ENCODE measurements at places on chromosomes 3 and 15.
A peak's percentile ranks its signal among the peaks of the same experiment; 100 is the strongest.

DNA sequence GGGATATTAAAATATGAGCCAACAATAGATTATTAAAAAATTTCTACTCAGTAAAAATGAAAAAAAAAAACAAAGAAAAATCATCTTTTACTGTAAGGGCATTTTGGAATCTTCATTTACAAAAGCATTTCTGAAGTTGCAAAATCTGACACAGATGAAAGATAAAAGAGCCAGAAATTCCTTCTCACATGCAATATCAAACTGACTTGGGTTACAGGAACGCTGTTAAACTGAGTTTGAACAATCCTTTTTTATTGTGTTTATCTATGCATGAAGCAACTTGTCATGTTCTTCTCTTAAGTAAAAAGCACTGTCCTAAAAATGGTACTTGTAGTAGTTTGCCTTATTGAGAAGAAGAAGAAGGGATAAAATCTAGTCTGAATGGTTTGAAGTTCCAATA lies 468.5 kb upstream of the KCNMB2 start:
- DNase-seq = no peak

- DNase-seq = no peak
Observed at GRCh38 chr3:141147657-141148056, 84.0 kb upstream of the PXYLP1 start.

DNA sequence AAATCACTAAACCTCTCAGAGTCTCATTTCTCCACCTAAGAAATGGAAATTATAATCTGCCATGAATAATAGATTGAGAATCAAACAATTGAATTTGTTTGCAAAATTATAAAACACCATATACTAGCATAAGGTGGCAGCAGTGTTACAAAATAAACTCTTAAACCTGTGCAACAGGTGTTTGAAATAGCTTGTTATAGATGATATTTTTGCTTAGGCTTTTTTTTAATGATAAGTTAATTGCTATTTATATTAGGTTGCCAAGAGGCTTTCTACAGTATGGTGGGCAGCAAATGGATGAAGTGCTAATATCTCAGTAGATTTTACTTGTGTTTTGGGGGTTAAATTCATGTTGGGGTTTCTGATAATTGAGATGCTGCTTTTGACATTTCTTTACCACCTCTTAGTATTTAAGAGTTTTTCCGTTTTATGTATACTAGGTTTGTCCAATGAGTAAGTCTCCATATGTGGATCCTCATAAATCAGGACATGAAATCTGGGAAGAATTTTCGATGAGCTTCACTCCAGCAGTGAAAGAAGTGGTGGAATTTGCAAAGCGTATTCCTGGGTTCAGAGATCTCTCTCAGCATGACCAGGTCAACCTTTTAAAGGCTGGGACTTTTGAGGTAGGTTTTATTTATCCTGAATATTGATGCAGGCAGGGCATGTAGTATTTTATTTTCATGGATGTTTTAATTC lies 19.6 kb downstream of the NR1D2 start:
- DNase-seq = peak; percentile 67

DNA sequence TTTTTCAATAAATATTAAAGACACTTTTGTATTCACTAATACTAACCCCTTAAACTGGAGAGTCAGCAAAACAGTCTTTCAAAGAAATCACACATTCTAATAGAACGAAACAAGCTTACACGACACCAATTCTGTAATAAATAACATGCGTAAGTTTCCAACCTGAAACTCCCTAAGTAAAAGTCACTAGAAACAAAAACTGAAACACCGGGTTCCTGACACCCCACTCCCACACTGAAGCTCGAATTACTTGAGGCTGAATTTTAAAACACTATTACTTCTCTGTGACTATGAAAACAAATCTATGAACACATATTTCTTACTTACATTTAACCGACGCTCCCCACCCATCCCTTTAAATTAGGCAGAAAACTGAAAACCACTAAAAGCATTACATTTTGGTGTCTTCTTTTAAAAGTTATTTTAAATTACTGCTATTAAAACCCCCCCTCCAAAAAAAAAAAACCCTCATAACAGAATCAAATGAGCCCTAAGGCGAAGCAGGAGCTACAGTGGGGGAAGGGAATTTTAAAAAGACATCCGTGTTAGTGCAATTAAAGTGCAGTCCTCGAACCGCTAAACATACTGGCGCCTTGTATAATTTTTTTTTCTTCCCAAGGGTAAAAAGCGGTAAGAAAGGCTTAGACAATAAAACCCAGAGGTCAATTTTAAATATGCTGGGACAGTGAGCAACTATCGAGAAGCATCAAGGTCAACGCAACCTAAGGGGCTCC lies 878 bp downstream of the SPPL2A start:
- no peak for DNase-seq

DNA sequence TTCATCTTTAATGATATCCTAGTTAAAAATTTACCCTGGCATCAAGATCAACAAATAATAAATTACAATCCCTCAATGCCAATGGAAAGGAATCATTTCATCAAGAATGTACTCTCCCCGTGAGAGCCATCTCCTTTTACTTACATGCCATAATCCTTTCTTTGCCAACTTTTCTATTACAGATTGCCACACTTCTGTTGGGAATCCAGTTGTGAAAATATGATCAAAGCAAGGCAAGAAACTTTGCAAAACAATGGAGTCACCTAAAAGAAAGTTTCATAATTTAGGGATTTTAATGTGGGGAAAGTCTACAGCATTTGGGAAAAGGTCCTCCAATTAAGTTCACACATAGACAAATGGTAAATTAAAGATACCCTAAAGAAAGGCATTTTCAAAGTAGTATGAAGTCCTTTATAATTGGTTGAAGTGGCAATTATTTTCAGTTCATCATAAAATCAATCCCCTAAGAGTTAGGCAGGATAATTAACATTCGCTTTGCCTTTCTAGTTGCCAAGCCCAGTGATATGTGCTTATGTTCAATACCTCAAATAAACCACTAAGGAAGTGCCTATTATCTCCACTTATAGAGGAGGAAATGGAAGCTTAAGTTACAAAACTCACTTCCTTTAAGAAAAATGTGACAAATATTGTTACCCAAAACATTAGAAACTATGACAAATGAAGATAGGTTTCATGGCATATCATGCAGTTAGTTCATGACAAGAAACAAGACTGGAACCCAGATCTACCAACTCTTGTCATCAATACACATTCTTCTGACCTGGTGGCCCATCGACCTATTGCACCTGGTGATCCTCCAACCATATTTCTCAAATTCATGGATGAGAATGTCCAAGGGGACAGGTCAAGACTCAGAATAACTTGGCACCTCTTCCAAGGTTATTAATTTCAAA lies 49.1 kb downstream of the TRANK1 start:
- DNase-seq = no peak

DNA sequence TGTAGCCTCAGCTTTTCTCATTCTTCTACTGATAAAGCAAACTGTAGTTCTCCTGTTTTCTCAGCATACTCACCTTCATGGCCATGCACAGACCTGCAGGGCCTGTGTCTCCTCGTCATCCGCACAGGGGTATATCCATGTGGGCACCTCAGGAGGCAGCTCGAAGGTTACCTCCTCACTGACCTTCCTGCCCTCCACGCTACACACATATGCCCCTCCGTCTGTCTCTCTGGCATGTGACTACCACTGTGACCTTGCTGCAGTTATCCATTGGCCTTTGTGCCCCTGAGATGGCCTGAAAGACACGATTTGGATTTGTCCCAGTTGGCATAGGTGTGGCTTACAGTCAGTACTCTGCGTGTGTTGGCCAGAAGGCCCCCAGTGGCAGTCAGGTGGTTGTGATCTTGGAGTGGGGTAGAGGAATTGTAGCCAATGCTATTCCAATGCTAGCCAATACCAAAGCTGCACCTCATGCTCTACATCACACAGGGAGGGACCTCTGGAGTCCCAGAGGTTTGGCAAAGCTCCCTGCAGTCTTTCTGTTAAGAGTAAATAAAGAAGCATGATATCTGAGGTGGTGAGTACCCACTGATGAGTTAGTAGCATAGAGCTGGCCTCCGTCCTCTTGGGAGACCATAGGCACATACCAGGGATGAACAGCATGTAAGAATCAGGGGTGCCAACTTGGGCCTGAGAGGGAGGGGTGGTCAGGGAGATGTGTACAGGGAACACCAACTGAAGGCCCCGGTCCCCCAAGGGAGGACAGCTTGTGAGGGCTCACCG lies 143.4 kb downstream of the EEFSEC start:
- no peak for DNase-seq

GRCh38 chr3:139935016-139935865 lies at the start of gene CLSTN2:
Gene CLSTN2 (plus strand): TSS chr3:139935185.
- peak; percentile 33 for DNase-seq

DNA sequence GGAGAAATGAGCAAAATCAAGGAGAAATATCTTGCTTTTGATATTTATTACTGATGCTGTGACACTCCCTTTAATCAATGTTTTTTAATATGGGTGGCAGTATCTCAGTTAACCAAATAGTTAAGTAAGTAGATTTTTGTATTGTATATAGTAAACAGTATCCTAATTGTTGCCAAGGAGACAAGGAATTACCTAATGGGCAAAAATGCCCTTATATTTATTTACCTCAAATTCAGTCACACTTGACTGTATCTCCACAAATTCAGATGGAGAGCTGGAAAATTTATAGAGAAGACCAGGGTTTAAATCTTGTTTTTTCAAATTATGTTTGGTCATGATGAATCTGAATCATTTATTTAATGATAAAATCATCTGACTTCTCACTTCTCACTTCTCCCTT lies 3.6 kb upstream of the CHD2 start:
- no peak for DNase-seq

Data from fibroblast of skin of abdomen (primary cell).